ENCODE measurements at places on chromosomes 1 and 21.

- no peak for DNase-seq
These were observed 66.8 kb downstream of the DNAH14 start for GRCh38 chr1:224996266-224996665.

GRCh38 chr1:172484252-172484651 lies 40.4 kb upstream of the PIGC start:
- DNase-seq, result no peak

DNA sequence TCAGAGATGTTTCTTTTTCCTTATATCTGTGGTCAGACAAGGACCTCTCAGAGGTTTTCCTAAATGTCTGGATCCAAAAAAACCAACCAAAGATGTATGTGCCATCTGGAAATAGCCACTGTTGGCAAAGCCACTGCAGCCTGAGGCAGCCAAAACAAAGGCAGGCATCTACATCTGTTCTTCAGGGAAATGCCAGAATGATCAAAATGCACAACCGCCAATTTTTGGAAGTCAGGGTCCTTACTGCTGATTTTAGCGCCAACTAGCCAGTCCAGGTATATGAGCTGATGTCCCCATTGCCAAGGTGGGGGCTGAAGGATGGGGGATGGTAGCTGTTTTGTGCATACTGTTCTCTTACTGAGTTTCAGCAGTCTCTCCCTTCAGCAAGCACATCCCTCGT lies 45.9 kb downstream of the SYT14 start:
- no peak for DNase-seq

DNA sequence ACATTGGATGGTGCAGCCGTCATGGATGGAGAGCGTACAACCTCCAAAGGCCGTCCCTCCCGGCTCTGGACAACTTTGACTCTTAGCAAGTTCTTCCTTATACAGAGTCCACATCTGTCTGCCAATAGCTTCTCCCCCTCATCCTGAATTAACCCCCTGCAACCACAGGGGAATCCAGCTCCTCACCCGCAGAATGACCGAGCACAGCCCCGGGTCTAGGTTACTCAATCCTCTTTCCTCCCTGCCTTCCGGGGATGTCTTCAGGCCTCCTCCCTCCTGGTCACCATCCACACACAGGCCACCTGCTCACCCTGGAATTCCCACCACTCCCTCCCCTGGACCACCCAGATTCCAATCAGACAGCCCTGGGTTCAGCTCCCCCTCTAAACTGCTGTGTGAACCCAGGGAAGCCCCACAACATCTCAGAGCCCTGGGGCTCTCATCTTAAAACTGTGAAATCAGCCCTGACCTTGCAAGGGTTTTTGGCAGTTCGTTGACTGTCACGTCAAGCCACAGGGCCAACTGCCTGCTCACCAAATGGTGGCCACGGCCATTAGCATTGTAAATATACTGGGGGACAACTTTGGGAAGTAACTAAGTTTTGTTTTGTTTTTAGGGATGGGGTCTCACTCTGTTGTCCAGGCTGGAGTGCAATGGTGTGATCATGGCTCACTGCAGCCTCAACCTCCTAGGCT lies 54.2 kb downstream of the HSPG2 start:
- DNase-seq, result no peak

- DNase-seq, result no peak
These were observed 132.2 kb downstream of the GLUL start for GRCh38 chr1:182259229-182259872.

GRCh38 chr1:36124404-36125128 lies 456 bp downstream of the COL8A2 start:
- DNase-seq, result no peak

DNA sequence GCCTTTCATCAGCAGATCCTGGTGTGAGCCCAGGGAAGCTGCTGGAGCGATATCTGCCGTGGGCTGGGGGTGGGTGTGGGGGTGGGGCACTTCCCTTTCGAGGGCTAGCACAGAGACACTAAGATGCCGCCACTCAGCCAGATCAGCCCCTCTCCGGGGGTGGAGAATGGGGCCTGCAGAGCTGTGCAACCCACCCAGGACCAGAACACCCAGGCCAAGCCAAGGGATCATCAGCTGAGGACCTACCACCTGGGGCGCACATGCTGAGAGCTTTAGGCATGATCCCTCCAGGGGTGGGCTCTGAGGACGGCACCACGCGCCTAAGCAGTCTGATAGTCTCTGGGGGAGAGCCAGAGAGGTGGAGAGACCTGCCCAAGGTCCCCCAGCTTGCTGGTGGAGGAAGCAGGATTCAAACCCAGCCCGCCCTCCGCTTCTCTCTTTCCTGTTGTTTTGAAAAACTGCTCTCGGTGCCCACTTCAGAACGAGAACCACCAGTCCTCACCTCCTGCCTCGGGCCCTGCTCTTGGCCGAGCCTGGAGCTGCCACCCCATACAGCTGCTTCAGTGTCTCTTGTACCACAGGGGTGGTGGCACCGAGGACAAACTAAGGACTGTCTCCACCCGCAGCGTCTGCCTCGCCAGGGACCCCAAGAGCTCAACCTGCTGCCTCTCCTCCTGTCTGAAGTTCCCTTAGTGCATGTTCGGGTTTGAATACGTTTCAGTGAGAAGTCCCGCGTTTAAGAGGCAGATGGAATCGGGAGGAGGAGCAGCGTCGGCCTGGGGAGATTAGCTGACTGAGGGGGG lies 39.7 kb upstream of the RUNX3 start:
- DNase-seq, result no peak

- no peak for DNase-seq
These were observed 23.7 kb upstream of the TMCO2 start for GRCh38 chr1:40224040-40224439.

- DNase-seq, result no peak
These were observed 57.4 kb downstream of the SSX2IP start for GRCh38 chr1:84632673-84633434.

- DNase-seq, result no peak
These were observed 5.2 kb upstream of the KRTAP19-8 start for GRCh38 chr21:31043471-31043870.

DNA sequence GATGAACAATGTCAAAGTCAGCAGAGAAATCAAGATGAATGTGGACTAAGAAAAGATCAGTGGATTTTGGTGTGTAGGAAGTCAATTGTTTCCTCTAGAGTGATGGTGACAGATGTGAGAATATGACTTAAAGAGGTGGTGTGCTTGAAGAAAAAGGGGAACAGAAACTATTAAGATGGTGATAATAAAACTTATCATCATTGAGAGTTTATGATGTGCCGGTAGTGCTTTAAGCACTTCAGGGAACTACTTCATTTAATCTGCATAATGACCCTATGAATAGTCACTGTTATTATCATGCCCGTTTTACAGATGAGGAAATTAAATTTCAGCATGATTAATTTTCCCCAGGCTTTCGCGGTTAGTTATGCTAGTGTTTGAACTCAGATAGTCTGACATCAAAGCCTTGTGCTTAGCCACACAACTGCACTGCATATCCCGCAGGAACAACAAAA lies 246.9 kb upstream of the LRRC7 start:
- no peak for DNase-seq

- no peak for DNase-seq
These were observed 223.3 kb downstream of the FGGY start for GRCh38 chr1:59520194-59520593.

DNA sequence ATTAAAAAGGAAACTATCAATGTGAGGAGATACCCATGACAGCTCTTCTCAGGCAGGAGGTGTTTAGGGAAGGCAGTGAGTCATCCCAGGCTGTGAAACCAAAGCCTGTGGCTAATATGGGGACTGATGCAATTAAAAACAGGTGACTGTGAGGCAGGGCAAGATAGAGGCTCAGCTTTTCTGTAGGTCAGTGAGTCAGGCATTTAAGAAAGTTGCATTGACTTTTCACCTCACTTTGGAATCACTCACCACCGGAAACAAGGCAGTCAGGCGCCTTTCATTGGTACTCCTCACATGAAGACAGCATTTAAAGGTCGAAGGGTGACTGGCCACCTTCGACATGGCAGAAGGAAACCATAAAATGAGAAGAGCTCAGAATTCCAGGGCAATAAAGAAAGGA lies 54.5 kb downstream of the PAPPA2 start:
- DNase-seq, result no peak

- DNase-seq, result no peak
These were observed 113.2 kb downstream of the AK5 start for GRCh38 chr1:77395051-77395450.

GRCh38 chr21:42220138-42220701 lies 1.3 kb downstream of the ABCG1 start:
- DNase-seq, result peak; percentile 34

DNA sequence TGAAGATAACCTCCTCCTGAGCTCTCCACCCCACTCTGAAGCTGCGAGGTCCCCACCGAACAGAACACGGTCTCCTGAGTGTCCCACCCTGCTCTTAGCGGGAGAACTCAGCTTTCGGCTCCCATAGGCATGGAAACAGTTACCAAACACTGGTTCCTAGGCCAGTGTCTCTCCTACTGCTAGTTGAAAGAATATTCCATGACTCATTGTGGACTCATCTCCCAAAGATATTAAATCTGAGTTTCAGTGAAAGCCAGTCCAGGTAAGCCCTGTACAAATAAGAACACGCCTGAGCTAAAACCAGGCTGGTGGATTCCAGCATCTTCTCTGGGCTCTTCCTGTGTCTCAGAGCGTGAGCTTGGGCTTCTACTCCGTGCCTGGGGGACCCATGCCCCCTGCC lies 107.5 kb upstream of the CLDN14 start:
- no peak for DNase-seq

- no peak for DNase-seq
These were observed 8.3 kb downstream of the NT5C1A start for GRCh38 chr1:39663559-39663958.

DNA sequence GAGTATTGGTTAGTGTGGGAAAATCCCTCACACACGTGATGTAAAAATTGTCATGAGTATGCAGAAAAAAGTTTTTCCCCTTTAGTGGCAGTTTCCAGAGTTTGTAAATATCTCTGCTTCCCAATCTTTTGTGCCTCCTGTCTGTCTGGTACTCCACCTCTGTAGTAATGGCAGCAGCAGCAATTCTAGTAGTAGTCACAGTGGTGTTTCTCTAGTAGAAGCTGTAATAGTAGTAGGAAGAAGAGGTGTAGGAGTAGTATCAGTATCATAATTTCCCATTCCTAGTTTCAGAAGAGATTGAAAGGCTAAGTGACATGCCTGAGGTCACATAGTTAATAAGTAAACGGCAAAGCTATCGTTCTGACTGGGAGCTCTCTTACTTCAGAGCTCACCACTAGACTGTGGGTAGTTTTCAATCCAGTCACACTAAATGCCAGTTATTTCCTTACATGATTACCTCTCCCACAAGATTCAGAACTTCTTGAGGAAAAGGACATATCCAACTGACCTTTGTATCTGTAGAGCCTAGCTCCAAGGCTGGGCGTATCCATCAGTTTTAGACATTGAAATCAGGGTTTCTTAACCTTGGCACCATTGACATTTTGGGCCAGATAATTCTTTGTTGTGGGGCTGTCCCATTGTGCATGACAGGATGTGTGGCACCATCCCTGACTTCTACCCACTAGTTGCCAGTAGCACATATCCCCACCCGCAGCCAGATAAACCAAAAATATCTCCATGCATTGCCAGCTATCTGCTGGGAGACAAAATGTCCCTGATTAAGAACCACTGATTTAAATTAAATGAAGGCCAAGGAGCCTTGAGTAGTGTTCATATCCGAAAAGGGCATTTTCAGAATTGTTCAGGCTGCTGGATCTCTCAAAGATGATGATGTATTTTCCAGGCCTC lies 135.9 kb downstream of the FGGY start:
- DNase-seq, result no peak

GRCh38 chr1:85427849-85428248 lies 37.1 kb downstream of the DDAH1 start:
- DNase-seq, result no peak

GRCh38 chr21:32061729-32062128 lies 188.9 kb downstream of the HUNK start:
- DNase-seq, result no peak
